ENCODE measurements at places on chromosomes 4 and X. TPM values are rescaled to one million over a fixed set of nuclear protein-coding genes. Genes with fewer than 3 reads are reported as not detected.

PRSS12 gene
- under 0.01 TPM for total RNA-seq

GABRE gene
- total RNA-seq = 28.0 TPM

GPRASP1 gene
- 0.32 TPM for total RNA-seq

TMSB15A gene
- total RNA-seq = 0.36 TPM

ARMCX1 gene
- total RNA-seq = 15.9 TPM

NAP1L2 gene
- not detected for total RNA-seq

MYOZ2 gene
- 1.8 TPM for total RNA-seq

GAGE2A gene
- total RNA-seq = not detected

PHEX gene
- 0.18 TPM for total RNA-seq

HOPX gene
- 15.4 TPM for total RNA-seq

CLDN34 gene
- total RNA-seq = not detected

ADH5 gene
- 145 TPM for total RNA-seq

KLB gene
- total RNA-seq = not detected

CITED1 gene
- total RNA-seq = not detected

CFAP299 gene
- total RNA-seq = not detected

AFF2 gene
- 0.65 TPM for total RNA-seq

RGS12 gene
- 4.0 TPM for total RNA-seq

MAMLD1 gene
- total RNA-seq = 3.6 TPM

DKC1 gene
- total RNA-seq = 24.1 TPM

TNMD gene
- not detected for total RNA-seq

DTHD1 gene
- total RNA-seq = not detected

KANTR gene
- 2.8 TPM for total RNA-seq

TMEM156 gene
- total RNA-seq = 0.18 TPM

SSX1 gene
- total RNA-seq = not detected

TRIM60 gene
- total RNA-seq = not detected

TDO2 gene
- total RNA-seq = not detected

ABCG2 gene
- under 0.01 TPM for total RNA-seq

FAM9B gene
- not detected for total RNA-seq

DKK2 gene
- not detected for total RNA-seq

RAB40AL gene
- total RNA-seq = not detected

MEPE gene
- not detected for total RNA-seq

FGB gene
- not detected for total RNA-seq

CLGN gene
- total RNA-seq = not detected

FAM53A gene
- total RNA-seq = 16.4 TPM

RHOXF1 gene
- total RNA-seq = not detected

All from cardiac atrium fibroblast (primary cell).